ENCODE measurements at places on chromosomes 12 and 14. TPM values are rescaled to one million over a fixed set of nuclear protein-coding genes. Genes with fewer than 3 reads are reported as not detected.

SERPINA10 gene
- polyA plus RNA-seq = 1.7 TPM

CARMIL3 gene
- polyA plus RNA-seq = 1.0 TPM

NDRG2 gene
- 35.9 TPM for polyA plus RNA-seq

LRRC10 gene
- not detected for polyA plus RNA-seq

KRT83 gene
- not detected for polyA plus RNA-seq

OTOGL gene
- 0.07 TPM for polyA plus RNA-seq

MRPS35 gene
- polyA plus RNA-seq = 67.4 TPM

RNASE3 gene
- polyA plus RNA-seq = 2.3 TPM

MYBPC1 gene
- 0.60 TPM for polyA plus RNA-seq

RPS6KL1 gene
- 7.9 TPM for polyA plus RNA-seq

KRT74 gene
- 0.35 TPM for polyA plus RNA-seq

VAMP1 gene
- 41.6 TPM for polyA plus RNA-seq
